ENCODE measurements at places on chromosomes 4 and X.
A peak's percentile ranks its signal among the peaks of the same experiment; 100 is the strongest.

DNA sequence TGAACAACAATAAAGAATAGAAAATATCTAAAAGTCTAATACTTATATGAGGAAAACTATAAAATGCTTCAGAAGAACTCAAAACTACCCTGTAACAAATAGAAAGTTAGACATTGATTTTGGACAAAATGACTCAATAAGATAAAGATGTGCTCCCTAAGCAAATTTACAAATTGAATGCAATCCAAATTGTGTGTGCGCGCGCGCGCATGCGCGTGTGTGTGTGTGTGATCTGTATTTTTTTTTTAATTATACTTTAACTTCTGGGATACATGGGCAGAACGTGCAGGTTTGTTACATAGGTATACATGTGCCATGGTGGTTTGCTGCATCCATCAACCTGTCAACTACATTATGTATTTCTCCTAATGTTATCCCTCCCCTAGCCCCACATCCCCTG is 320.8 kb upstream of the INTU start:
- H3K36me3 ChIP-seq, result no peaks in the 10 kb centered on the region
- H3K27me3 ChIP-seq, result no peaks in the 10 kb centered on the region
- H3K27ac ChIP-seq, result no peak overlapping the region
- H3K4me1 ChIP-seq, result no peaks in the 10 kb centered on the region
- DNase-seq, result no peak

DNA sequence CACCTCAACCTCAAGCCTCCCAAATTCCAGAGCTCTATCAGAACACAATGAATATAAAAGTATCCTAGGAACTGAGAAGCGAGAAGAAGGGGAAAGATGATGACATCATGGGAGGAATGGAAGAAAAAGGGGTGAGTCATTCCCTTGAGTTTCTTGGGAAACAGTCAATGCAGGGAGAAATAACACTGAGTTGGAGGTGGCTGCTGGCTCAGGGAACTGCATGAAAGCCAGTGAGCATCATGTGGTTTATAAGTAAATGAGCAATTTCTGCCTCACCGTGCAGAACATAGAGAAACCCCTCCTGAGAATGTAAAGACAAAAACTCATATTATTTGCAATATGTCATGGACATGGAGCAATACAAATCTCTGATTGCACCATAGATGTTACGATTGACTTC is 73.3 kb downstream of the SHOX start:
- no peaks in the 10 kb centered on the region for H3K27me3 ChIP-seq
- no peak overlapping the region for H3K27ac ChIP-seq
- no peaks in the 10 kb centered on the region for H3K36me3 ChIP-seq
- no peaks in the 10 kb centered on the region for H3K4me1 ChIP-seq

GRCh38 chrX:112678831-112679230 is 907 bp downstream of the LHFPL1 start:
- H3K27me3 ChIP-seq, result no peaks in the 10 kb centered on the region
- peak overlapping the region; percentile 66 for H3K27ac ChIP-seq
- peak overlapping the region; percentile 75 for H3K4me3 ChIP-seq
- no peak for DNase-seq

- H3K4me1 ChIP-seq, result no peaks in the 10 kb centered on the region
- no peak overlapping the region for H3K27ac ChIP-seq
- H3K36me3 ChIP-seq, result no peaks in the 10 kb centered on the region
- no peak overlapping the region for H3K4me3 ChIP-seq
These were observed 364.2 kb downstream of the ADAM29 start for GRCh38 chr4:175282407-175282806.

DNA sequence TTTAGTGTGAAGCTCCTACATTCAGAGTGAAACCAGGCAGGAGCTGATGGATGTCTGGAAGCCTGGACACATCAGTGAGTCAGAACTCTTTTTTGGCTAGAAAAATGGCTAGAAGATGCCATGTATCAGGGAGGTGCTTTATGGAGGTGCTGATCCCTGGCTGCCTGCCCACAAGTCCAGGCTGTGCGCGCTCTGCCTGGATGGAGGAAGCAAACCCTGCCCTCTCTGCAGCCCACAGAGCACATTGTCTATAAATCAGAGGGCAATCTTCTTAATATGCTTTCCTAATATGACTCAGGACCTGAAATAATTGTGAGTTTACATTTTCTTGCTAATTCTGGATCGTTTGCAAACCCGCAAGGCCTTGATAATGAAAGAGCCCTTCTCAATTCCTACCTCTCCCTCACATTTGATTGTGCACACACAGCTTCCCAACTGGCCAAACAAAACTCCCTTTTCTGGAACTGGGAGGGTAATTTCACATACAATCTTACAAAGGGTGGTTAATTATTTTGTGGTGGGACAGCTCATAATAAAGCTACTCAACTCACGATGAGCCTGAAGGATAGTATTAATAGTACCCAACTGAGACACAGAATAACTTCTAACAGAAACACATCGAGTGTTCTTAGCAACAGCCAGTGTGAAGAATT is 11.7 kb downstream of the MFAP3L start:
- peaks cover 10% of the 10 kb centered on the region for H3K27me3 ChIP-seq
- DNase-seq, result no peak
- no peaks in the 10 kb centered on the region for H3K36me3 ChIP-seq

DNA sequence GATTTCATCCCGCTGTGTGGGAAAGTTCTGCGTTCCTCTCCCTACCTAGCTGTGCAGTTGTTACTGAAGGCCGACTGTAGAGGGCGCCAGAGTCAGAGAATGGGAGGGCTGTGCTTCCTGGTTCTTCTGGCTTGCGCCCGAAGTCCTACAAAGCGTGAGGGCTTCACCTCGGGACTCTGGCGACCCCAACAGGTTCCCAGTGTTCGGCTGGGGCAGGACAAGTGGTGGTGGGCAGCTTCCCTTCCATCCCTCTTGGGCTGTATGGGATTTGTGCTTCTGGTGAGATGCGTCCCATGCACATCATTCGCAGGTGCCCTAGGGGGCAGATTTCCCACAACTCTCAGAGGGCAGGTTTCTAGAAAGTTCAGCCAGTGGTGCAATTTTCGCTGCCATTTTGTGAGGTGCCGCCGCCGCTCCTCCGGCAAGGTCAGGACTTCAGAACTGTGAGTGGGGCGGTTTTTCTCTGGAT is 27.3 kb downstream of the CT45A1 start:
- H3K36me3 ChIP-seq, result no peaks in the 10 kb centered on the region
- no peaks in the 10 kb centered on the region for H3K27me3 ChIP-seq
- no peaks in the 10 kb centered on the region for H3K4me1 ChIP-seq
- no peak for DNase-seq

DNA sequence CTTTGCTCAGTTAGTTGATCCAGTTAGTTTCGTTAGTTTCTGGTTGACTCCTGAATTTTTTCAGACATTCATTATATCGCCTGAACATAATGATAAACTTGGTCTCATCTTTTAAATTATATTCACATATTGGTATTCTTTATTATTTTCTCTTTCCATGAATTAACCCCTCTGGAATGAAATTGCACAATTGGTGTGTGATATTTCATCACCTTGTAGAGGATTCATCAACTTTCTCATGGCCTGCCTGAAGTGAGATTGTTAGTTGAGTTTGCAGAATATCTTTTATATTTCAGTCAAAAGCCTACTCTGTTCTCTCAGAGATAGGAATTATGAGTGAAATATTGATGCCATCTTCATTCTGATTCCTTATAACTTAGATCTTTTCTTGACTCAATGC is 1160.6 kb upstream of the AGA start:
- no peaks in the 10 kb centered on the region for H3K4me1 ChIP-seq
- no peak overlapping the region for H3K4me3 ChIP-seq
- DNase-seq, result no peak

DNA sequence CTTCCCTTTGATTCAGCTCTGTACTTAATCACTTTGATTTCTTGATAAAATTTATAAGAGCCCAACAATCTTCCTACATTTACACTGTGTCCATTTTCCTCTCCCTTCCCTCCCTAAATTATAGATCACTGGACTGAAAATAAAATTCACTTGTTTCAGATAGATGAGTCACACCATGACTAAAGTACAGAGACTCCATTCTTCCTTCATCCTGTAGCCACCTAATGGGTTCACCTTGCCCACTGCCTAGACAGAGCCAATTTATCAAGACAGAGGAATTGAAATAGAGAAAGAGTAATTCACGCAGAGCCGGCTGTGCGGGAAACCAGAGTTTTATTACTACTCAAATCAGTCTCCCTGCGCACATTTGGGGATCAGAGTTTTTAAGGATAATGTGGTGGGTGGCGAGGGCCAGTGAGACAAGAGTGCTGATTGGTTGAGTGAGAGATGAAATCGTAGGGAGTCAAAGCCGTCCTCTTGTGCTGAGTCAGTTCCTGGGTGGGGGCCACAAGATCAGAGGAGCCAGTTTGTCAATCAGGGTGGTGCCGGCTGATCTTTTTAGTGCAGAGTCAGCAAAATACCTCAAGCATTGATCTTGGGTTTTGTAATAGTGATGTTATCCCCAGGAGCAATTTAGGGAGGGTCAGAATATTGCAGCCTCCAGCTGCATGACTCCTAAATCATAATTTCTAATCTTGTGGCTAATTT is 71.3 kb upstream of the MED14 start:
- no peak for DNase-seq
- no peaks in the 10 kb centered on the region for H3K4me1 ChIP-seq
- no peak overlapping the region for H3K27ac ChIP-seq
- H3K4me3 ChIP-seq, result no peak overlapping the region

GRCh38 chrX:16930392-16930791 is 16.1 kb upstream of the REPS2 start:
- DNase-seq, result no peak
- H3K27ac ChIP-seq, result no peak overlapping the region
- H3K27me3 ChIP-seq, result no peaks in the 10 kb centered on the region
- no peak overlapping the region for H3K4me3 ChIP-seq
- peaks cover 2% of the 10 kb centered on the region for H3K36me3 ChIP-seq
- no peaks in the 10 kb centered on the region for H3K4me1 ChIP-seq

DNA sequence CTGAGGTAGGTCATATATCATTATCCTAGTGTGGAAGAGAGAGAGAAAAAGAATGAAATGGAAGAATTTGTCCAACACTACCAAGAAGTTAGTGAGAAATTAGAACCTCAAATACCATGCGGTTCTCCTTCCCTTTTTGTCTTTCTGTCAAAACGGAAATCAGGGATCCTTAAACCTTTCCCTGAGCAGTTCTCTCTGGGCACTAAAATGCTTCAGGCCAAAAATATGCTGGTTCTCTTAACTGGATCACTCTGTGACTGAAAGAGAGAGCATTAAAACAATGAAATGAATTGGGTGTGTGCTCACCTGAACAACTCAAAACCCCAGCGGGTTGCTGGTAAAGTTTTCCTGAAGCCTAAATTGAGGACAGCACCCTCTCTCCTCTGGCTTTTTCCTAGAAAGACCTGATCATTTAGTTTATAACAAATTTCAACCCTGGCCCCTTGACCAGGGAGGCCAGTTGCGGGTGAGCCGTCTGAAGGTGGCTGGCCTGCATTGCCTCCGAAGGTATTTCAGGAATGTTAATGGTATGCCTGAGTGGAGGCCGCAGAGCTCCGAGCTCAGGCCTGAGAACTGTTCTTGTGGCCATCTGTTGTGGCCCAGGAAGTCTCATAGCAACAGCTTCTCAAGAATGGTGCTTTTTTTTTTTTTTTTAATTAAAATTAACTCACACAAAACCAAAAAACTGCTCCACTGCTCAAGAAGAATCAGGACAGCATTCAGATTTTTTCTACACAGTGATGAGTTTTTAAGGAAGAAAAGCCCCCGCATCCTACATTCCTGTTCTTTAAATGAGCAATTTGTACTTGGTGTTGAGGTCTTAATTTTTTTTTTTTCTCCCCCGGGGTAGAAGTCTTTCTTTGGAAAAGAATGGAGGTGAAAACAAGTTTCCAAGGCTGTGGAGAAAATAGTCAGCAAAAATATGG is 155.1 kb downstream of the SHROOM3 start:
- H3K4me1 ChIP-seq, result no peaks in the 10 kb centered on the region
- H3K27me3 ChIP-seq, result peaks cover 76% of the 10 kb centered on the region
- DNase-seq, result no peak
- H3K4me3 ChIP-seq, result no peak overlapping the region
- no peak overlapping the region for H3K27ac ChIP-seq

DNA sequence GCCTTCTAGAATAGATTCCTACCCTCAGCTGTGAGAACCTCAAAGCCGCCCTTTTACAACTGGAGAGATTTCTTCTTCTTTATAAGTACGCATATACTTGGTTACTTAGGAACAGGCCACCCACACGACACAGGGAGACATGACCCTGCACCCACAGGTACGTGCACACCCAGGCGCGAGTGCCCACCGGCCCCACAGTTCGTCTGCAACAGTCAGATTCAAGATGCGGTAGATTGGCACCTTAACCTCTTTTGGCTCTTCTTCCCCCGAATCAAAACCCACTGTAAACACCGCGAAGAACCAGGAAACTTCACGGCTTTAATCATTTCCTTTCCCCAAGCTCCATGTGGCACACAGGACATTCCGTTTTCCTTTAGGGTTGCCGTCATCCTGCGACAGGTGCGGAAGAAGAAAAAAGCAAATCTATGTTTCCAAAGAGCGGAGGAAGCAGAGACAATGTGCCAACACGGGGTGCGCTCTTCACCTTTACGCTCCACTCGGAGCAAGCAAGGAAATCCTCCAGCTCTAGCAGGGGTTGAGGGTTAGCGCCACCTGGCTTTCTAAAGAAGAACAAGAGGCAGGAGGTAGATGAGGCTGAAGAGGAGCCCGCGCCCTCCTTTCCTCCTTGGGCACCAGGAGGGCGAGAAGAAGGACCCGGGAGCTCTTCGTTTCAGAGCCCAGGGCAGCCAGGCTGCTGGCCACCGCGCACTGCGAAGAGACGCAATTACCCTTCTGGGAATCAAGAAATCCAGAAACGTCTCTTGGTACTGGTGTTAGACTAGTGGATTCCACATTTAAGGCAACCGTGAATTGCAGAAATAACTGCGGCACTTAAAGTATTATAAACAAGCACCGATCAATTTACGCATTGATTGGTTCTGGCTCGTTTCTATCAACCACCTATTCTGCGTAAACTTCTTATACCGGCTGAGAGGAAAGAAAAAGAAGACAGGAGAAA is 35.7 kb downstream of the HAND2 start:
- H3K27ac ChIP-seq, result no peak overlapping the region
- H3K4me1 ChIP-seq, result peaks cover 14% of the 10 kb centered on the region
- H3K4me3 ChIP-seq, result peak overlapping the region; percentile 82
- H3K36me3 ChIP-seq, result peaks cover 2% of the 10 kb centered on the region
- DNase-seq, result no peak
- H3K27me3 ChIP-seq, result peaks cover 34% of the 10 kb centered on the region

- H3K27me3 ChIP-seq, result no peaks in the 10 kb centered on the region
- H3K36me3 ChIP-seq, result peaks cover 24% of the 10 kb centered on the region
- no peak for DNase-seq
- no peak overlapping the region for H3K4me3 ChIP-seq
These were observed 10.2 kb upstream of the MSANTD1 start for GRCh38 chr4:3238721-3239120.

DNA sequence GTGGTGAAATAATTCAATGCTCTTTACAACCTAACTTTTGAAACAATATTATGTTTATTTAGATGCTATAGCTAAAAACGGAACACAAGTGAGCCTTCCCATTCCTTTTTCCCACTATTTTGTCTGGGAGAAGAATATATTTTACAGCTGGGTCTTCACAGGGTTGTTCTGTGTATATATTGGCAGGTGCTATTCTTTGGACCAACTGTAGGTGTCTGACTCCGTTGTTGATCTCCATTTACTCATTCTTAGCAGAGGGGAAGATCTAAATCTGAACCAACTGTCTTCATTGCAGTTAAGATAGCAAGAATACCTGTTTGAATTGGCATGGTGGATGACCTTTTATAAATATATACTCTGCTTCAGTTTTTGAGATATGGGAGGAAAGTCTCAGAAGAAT is 257.4 kb downstream of the CFAP299 start:
- H3K36me3 ChIP-seq, result peaks cover 2% of the 10 kb centered on the region
- no peak overlapping the region for H3K4me3 ChIP-seq
- H3K27me3 ChIP-seq, result no peaks in the 10 kb centered on the region
- H3K27ac ChIP-seq, result no peak overlapping the region

All from central memory CD8-positive, alpha-beta T cell (primary cell).